ENCODE measurements at places on chromosomes 12 and 14.

GRCh38 chr14:64502456-64502855, 1.2 kb downstream of the ZBTB25 start:
- no peak for DNase-seq

DNA sequence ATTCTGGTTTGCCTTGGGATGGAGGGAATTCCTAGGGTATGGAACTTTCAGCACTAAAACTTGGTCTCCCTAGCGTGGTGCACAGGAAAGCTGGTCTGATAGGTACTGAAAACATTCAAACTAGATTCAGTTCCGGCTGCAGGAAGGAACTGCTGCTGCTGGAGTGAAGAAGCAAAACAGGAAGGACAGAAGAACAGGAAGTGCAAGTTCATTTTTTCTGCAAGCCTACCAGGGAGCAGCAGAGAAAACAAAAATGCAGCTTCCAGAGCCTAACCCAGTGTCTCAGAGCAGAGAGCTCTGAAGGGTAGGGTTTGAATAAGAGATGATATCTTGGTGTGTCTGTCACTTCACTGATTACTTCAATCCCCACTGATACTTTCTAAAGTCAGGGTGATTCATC, 165.2 kb downstream of the VRK1 start:
- DNase-seq = no peak

GRCh38 chr12:82605115-82605514, 81.6 kb upstream of the TMTC2 start:
- no peak for DNase-seq

DNA sequence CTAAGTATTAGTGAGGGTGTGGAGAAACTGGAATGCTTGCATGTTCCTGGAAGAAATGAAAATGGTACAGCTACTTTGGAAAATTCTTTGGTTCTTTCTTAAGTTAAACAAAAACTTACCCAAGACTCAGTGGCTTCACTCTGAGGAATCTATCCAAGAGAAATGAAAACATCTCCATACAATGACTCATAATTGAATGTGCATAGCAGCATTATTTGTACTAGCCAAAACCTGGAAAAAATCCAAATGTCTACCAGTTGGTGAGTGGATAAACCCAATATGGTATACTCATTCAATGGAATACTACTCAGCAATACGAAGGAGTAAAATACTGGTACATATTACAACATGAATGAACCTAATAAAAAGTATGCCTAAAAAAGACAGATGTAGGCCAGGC, 18.0 kb upstream of the CRACR2A start:
- DNase-seq = no peak

GRCh38 chr14:26811756-26812305, 214.0 kb upstream of the NOVA1 start:
- no peak for DNase-seq

- DNase-seq = no peak
Observed at GRCh38 chr14:70171726-70172125, 17.0 kb downstream of the SLC8A3 start.

DNA sequence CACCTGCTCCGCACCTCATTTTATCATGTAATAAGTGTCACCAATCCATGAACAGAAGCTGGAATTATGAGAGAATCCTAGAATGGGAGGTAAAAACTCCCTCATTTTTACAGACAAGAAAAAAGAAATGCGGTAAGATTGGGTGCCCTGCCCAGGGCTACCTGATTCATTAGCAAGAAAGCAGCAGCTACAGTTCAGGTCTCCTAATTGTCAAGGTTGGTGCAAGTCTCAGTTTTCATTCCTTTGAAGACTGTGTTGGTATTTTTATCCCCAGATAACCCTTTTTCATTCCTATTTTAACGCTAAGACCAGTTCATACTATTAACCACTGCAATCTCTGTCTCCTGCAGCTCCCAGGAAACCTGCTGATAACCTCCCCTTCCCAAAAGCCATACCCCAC, 6.9 kb downstream of the DUSP6 start:
- DNase-seq = no peak

GRCh38 chr12:79000501-79000900, 135.9 kb downstream of the SYT1 start:
- DNase-seq = no peak

DNA sequence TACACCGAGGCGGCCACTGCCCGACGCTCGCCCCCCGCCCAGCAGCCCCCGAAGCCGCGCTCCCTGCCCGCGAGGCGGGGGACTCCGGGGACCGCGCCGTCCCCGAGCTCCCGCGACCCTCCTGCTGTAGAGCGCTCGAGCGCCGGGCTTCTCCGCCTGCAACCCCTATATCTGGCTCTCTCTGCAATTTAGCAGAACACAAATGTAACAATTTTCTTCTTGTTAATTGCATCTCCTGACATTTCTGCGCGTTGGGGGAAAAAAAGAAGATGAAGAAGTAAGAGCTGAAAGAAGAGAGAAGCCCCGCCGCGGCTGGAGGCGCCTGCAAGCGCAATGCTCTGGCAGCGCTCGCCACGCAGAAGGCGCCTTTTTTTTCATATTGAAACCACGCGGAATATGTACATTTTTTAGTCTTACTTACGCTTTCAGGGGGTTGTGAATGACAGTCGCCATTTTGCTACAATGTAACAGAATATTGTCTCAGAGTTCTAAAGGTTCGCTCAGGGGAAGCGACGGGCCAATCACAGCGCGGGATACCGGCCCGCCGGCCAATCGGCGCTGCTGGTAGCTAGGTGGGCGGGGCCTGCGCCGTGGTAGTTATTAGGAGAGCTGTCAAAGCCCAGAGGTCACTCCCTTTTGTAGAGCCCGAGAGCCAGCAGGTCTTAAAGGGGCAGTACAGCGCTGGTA, at the start of gene DPF3:
DPF3 (minus strand) TSS at position 466 of the 687 bp plus-strand sequence; CDS start at position 453, 13 bp downstream.
- peak; percentile 97 for DNase-seq

DNA sequence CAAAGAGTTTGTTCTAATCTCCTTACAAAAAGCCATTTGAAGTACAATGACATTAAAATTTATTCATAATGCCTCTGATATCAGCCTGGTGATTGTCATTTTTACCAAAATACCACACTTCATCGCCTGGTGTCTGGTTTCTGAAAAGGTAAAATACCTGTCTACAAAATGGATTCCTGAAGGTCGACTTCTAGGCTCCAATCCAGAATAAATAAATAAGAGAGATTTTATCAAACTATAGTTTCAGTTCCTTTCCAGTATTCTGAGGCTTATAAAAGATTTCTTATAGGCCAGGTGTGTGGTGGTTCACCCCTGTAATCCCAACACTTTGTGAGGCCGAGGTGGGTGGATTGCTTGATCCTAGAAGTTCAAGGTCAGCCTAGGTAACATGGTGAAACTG, 340.7 kb downstream of the SLC16A7 start:
- DNase-seq = no peak

DNA sequence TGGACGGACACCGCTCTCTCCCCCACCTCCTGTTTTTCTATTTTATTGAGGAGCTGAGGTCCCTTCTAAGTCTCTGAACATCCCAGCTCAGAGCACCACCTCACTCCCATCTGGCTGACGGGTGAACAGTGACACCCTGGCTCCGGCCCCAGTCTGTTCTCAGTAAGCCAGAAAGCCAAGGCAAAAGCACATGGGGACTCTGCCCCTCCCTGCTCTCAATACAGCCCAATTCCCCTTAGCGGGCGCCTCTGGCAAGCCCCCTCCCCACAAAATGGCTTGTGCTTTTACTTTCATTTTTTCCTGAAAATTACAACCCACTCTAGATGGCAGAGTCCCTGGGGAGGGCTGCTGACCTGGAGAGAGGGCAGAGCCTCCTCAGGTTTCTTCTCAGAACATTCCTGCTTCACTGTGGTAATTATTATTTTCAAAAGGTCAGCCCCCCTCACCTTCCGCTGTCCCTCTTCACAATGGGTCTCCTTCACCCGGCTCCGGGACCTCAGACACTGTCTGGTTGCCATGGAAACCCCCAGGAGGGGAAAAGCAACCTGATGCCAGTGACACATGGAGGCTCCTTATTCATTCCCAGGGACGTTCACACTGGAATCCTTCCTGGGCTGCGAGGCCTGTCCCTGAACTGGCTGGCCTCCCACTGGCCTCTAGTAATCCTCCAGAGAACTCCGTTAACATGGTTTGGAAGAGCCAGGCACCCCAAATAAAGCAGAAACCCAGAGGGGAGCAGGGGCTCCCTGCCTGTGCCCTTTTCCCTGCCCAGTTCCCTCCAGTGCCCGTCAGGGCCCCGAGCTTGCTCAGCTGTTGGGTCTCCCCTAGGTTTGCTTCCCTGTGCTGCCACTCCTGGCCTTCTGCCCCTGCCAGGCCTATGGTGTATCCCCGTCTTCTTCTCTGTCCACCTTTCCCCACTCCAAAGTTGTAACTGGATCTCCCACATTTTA, 15.9 kb downstream of the COL2A1 start:
- DNase-seq = peak; percentile 34

DNA sequence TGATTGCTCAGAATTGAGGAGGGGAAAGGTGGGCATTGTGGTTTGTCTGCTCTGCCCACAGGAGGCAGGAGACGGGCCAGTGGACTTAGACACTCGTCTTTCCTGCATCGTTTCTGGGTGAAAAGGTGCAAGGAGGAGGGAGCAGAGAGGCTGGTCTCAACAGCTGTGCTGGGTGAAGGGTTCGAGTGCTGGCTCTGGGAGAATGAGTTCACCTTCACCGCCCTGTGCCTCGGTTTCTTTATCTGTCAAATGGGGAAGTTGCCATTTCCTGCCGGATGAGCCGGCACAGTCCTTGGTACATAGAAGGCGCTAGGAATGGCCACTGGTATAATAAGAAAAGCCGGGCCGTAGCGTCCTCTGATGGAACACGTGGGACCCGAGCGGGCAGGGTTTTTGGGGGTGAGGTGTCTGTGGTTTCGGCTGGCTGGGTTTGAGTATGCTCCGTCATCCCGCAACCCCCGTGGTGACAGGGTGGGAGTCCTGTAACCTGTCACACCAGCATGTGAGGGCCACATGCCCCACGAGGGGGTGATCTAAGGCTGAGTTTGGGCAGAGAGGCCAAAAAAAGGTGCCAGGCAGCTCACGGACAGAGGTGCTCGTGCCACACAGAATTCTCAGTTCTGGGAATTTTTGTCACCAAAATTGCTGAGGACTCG, 7.3 kb downstream of the BCL7A start:
- no peak for DNase-seq

DNA sequence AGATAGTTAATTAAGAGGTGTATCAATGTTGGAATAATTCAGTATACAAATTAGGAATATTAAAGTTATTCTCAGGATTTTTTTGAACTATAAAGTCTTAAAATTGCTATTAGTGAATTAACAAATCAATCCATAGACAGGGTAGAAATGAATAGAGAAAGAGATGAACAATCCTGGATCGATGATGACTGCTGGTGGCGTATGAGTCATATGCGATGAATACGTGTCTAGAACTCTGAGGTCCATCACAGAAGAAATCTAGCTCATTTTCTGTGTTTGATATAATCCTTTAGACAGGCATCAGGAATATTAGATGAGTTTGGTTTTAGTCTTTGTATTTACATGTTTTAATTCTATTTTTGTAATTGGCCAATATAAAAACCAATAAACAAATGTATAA, 85.4 kb upstream of the RTL1 start:
- no peak for DNase-seq

DNA sequence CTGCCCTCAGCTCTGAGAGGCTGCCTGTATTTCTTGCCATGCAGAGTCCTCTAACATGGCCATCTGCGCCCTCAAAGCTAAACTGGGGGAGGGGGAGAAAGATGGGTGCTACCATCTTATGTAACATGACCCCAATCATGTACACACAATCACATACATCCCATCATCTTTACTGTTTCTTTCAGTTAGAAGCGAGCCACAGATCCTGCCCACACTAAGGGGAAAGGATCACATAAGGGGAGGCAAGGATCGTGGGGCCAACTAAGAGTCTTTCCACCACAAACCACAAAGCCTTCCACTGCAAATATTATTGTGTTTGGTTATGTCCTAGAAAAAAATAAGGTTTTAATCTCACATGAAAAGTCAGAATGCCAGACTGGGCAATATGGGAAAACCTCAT, 11.8 kb upstream of the AMN1 start:
- DNase-seq = no peak

DNA sequence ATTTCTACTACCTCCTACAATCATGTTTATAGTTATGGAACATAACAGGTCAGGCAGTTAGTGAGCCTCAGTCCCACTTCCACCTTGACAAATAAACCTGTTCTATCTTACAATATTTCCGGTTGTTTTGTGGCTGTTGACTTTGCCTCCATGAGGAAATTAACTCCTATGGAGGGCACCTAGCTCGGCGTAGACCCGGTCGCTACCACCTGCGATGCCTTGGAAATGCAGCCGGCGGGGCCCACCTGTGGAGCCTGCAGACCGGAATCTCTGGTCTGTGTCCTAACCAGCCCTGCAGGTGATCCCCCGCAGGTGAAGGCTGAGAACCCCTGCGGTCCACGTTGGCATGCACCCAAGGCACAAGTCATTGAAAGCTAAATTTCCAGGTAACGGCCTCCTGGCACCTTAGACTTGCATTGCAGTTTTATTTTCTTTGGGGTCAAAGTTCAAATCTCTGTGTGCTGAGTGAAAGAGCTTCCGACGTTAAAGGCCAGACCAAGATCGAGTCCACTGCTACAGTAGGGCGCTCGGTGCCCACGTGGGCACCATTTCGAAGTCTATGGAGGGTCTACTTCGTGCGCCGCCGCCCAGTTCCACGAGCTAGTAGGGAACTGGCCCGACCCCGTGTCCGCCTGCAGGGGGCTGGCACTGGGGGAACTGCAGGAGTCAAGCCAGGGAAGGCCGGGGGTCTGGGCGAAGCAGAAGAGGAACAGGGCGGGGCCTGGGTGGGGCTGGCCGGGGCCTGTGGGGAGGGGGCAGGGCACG, 782 bp upstream of the PIWIL1 start:
- no peak for DNase-seq

DNA sequence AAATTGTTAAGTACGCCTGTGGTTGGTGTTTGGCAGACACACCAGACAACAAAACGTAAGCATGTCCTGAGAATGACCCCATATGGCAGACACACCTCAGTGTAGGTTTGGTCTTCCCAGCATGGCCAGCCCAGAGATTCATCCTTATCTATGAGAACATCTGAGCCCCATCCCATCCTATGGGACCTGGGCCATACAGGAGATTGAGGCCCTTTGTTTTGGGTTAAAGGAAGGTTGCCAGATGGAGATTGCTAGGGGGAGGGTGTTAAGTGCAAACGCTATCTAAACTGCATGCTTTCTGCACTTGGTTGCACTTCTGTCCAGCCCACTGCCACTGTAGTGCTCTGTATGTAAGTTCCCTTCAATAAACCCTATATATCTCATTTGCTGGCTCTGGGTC, 4.1 kb upstream of the PCNX4 start:
- no peak for DNase-seq

- DNase-seq = no peak
Observed at GRCh38 chr14:61330511-61330910, 9.1 kb downstream of the PRKCH start.

- DNase-seq = peak; percentile 32
Observed at GRCh38 chr12:102883204-102883799, 33.7 kb downstream of the PAH start.

GRCh38 chr12:93059925-93060665, 131.0 kb upstream of the EEA1 start:
- DNase-seq = no peak

- DNase-seq = no peak
Observed at GRCh38 chr12:3114671-3115070, 37.5 kb downstream of the TSPAN9 start.

DNA sequence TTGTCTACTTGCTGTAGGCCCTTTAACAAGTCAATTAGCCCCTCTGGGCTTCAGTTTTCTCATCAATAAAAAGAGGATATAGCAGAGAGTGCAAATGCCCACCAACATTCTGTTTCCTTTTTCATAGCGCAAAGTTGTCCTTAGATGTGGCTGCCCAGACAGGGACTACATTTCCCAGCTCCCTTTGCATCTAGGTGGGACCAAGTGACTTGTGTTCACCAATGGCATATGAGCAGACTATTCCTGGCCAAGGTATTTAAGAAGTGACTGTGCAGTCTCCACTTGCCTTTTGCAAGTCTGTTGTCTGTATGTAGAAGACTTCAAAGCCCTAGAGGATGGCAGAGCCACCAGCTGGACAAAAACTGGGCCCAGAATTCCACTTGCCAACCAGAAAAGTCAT, 59.7 kb downstream of the DAO start:
- DNase-seq = no peak

Data from AG08396 (cell line).